ENCODE measurements at places on chromosomes 6 and 20. TPM values are rescaled to one million over a fixed set of nuclear protein-coding genes. Genes with fewer than 3 reads are reported as not detected.
A peak's percentile ranks its signal among the peaks of the same experiment; 100 is the strongest.

- no peaks in the 10 kb centered on the region for H3K27me3 ChIP-seq
- no peaks in the 10 kb centered on the region for H3K36me3 ChIP-seq
- no peak overlapping the region for H3K27ac ChIP-seq
- no peaks in the 10 kb centered on the region for H3K4me1 ChIP-seq
Observed at GRCh38 chr6:31851485-31851832, 11.2 kb downstream of the NEU1 start.

GRCh38 chr6:148608199-148608951, 138.5 kb upstream of the UST start:
- H3K36me3 ChIP-seq: no peaks in the 10 kb centered on the region
- H3K4me1 ChIP-seq: peaks cover 6% of the 10 kb centered on the region
- DNase-seq: no peak
- no peak overlapping the region for H3K4me3 ChIP-seq
- peaks cover 3% of the 10 kb centered on the region for H3K27me3 ChIP-seq
- no peak overlapping the region for H3K27ac ChIP-seq

DNA sequence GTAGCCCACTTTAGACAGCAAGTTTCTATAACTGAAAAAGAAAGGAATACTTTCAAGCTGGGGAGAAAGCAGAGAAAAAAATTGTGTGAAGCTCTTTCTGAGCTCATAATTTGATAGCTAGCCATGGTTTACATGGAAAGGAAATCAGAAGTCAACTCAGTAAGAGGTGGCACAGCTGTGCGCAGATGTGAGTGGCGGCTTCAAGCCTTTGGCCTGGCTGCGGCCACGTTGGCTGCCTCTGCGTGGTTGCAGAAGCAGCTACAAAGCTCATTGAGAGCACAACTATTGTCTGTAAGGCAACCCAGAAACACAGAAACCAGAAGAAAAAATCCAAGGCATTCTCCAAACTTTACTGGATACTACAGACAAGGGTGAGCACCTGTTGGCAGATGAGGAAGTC, 136.9 kb downstream of the SASH1 start:
- H3K27ac ChIP-seq: no peak overlapping the region
- H3K27me3 ChIP-seq: no peaks in the 10 kb centered on the region
- no peak overlapping the region for H3K4me3 ChIP-seq
- H3K4me1 ChIP-seq: no peaks in the 10 kb centered on the region
- no peak for DNase-seq
- peaks cover 6% of the 10 kb centered on the region for H3K36me3 ChIP-seq

DNA sequence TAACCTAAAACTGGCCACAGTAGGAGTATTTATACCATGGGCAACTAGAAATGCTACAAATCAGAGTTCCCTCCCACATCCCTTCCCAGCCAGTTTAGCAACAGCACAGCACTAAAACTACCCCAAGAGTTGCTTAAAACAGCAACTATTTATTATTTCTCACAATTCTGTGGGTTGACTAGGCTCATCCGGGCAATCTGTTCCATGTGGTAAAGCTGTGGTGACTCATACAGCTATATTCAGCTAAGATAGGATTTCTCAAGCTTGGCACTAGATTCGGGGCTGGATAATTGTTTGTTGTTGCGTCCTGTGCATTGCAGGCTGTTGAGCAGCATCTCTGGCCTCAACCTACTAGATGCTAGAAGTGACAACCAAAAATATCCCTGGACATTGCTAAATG, 8.6 kb upstream of the HECA start:
- peaks cover 11% of the 10 kb centered on the region for H3K4me1 ChIP-seq
- H3K27ac ChIP-seq: no peak overlapping the region
- DNase-seq: peak; percentile 83

DNA sequence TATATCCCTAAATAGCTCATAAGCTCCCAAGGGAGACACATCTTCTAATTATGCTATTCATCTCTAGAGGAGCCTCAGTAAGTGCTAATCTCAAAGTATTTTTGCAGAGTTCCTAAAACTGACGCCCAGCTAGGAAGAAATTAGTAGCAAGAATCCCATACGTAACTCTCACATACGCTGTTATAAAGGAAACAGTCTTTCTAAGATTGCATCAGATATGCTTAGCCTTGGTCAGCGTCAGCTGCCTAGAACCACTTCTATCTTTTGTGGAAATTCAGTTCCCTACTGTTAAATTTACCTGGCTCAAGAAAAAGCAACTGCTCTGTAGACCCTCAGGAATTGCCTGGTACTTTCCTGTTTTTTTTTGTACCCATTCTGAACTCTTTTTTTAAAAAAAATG, 13.6 kb downstream of the RIPOR2 start:
- H3K36me3 ChIP-seq: no peaks in the 10 kb centered on the region
- DNase-seq: no peak
- no peak overlapping the region for H3K27ac ChIP-seq
- no peaks in the 10 kb centered on the region for H3K4me1 ChIP-seq
- no peak overlapping the region for H3K4me3 ChIP-seq
- H3K27me3 ChIP-seq: no peaks in the 10 kb centered on the region

DNA sequence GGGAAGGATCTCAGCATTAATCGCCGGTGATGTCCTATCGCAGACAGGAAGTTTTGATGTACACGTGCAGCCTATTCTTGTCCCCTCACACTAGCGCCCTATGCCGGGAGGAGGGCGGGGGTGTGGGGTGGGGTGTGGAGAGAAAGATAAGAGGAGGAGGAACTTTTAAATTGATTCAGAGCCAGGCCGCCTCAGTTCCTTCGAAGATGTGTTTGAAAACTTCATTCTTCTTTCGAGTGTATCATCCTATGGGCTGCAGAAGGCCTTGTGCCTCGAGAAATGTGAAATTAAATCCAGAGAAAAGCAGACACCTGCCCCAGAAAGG, 2.5 kb upstream of the POU3F2 start:
- peaks cover 70% of the 10 kb centered on the region for H3K27me3 ChIP-seq
- peaks cover 35% of the 10 kb centered on the region for H3K4me1 ChIP-seq

DNA sequence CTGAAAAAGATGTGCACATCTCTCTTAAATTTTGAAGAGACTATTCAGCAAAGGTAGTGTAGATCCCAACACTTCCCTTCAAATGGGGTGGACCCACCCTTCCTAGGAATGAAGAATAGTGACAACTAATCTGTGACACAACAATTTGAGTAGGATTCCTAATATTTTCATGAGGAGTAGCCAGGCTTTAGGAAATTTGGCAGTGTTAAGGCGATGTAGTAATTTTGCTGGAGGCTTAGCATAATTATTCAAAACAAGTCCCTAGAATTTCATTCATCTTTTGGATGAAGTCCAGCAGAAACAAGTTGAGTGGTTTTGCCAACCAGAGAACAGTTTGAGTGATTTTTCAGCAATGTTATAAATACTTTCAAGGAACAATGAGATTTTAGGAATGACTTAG, 52.4 kb downstream of the ELOVL4 start:
- no peak for DNase-seq
- H3K36me3 ChIP-seq: no peaks in the 10 kb centered on the region
- H3K4me1 ChIP-seq: no peaks in the 10 kb centered on the region
- H3K4me3 ChIP-seq: no peak overlapping the region
- no peak overlapping the region for H3K27ac ChIP-seq

DNA sequence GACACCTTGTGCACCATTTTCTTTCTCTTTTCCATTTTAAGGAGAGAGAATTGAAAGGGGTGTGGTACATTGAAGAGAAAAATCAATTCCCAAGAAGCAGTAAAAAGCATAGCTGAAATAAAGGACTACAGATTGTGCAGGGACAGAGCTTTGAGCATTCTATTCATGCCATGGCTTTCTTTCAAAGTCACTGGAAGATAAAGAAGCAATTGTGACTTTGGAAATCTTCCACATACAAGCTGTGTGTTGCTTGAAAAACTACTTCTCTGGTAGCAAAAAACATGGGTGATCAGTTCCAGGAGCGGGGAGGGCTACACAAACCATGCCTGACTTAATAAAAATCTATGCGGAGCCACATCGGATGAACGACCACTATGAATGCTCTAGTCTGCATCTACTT, 230.2 kb upstream of the THEMIS start:
- H3K27me3 ChIP-seq: no peaks in the 10 kb centered on the region
- no peak for DNase-seq
- no peak overlapping the region for H3K27ac ChIP-seq
- no peaks in the 10 kb centered on the region for H3K36me3 ChIP-seq
- H3K4me3 ChIP-seq: no peak overlapping the region

DNA sequence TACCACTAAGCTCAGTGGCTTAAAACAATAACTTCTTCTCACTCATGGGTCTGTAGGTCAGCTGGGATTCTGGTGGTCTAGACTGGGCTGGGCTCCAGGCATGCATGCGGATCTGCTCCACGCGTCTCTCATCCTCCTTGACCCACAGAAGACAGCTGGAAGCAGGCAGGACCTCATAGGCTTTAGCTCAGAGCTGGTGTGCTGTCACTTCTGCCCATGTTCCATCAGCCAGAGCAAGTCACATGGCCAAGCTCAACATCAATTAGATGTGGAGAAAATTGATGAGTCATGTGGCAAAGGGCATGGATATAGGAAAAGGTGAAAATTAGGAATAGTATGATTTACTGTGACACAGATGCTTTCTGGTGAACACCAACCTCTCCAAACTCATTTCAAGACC, 57.4 kb upstream of the PSMF1 start:
- H3K27ac ChIP-seq: no peak overlapping the region
- no peaks in the 10 kb centered on the region for H3K27me3 ChIP-seq
- no peak overlapping the region for H3K4me3 ChIP-seq
- no peak for DNase-seq
- no peaks in the 10 kb centered on the region for H3K4me1 ChIP-seq

GRCh38 chr6:32816746-32817204, at the start of gene HLA-DOB:
TSS of gene HLA-DOB (minus strand) at chr6:32817002. CDS start at chr6:32816951, 51 bp downstream.
- no peak within 1 kb of the TSS for H3K27ac ChIP-seq
- H3K4me3 ChIP-seq: no peak within 1 kb of the TSS
- DNase-seq: no peak
- no peaks in the 10 kb centered on the region for H3K36me3 ChIP-seq

DNA sequence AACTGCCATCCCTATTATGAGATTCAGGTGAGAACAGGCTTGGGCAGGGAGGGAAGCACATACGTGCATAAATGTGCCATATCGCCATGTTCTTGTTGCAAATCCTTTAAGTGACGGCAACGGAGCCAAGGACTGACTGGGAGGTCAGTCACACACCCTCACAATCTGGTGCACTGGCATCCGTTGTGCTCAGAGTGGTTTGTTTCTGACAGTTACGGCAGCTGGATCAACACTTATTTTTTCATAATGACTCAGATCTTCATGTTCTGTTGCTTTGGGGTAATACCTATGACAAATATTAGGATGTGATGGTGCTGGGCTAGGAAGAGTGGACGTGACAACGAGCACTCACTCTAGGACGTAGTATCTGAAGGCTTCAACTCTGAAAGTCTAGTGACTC, 56.2 kb upstream of the PREP start:
- H3K27ac ChIP-seq: no peak overlapping the region
- peaks cover 7% of the 10 kb centered on the region for H3K4me1 ChIP-seq
- H3K4me3 ChIP-seq: no peak overlapping the region
- no peaks in the 10 kb centered on the region for H3K36me3 ChIP-seq
- peak; percentile 41 for DNase-seq

DNA sequence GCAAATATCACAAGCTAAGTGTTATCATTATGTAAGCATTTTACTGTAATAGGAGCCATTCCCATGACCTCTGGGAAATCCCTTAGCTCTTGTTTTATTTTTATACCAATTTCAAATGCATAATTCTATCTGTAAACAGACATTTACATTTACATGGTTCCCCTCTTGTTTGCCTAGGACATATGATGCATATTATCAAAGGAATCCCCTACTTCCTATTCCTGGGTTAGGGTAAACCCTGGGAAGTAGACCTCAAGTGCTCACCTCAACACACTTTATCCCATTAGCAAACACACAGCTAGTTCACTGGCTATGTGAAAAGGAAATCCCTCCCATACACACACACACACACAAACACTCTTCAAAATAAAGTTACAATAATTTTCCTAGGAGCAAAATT, 27.1 kb downstream of the PDE10A start:
- peak overlapping the region; percentile 16 for H3K27ac ChIP-seq
- no peaks in the 10 kb centered on the region for H3K36me3 ChIP-seq
- H3K4me3 ChIP-seq: no peak overlapping the region
- H3K27me3 ChIP-seq: no peaks in the 10 kb centered on the region
- H3K4me1 ChIP-seq: peaks cover 12% of the 10 kb centered on the region

- no peaks in the 10 kb centered on the region for H3K4me1 ChIP-seq
- DNase-seq: no peak
- no peak overlapping the region for H3K4me3 ChIP-seq
- no peak overlapping the region for H3K27ac ChIP-seq
Observed at GRCh38 chr6:34554291-34555006, 1.7 kb downstream of the SPDEF start.

DNA sequence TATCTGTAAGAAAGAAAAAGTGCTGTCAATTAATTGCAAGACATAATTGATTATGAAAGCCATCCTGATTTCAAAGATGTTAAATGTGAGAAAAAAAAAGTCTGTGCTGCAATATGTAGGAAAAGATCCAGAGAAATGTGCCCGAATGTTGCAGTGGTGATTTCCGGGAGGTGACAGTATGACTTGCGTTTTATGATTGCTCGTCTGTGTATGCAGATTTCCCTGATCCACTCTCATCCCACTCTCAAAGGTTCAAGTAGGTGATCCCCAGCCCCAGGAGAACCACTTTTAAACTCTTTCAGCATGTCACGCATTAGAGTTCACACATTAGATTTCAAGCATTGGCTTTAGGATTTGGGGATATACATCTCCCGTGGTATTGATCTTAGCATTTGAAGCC, 57.8 kb downstream of the TPD52L1 start:
- H3K27ac ChIP-seq: no peak overlapping the region
- no peaks in the 10 kb centered on the region for H3K36me3 ChIP-seq
- no peak overlapping the region for H3K4me3 ChIP-seq
- H3K27me3 ChIP-seq: no peaks in the 10 kb centered on the region

DNA sequence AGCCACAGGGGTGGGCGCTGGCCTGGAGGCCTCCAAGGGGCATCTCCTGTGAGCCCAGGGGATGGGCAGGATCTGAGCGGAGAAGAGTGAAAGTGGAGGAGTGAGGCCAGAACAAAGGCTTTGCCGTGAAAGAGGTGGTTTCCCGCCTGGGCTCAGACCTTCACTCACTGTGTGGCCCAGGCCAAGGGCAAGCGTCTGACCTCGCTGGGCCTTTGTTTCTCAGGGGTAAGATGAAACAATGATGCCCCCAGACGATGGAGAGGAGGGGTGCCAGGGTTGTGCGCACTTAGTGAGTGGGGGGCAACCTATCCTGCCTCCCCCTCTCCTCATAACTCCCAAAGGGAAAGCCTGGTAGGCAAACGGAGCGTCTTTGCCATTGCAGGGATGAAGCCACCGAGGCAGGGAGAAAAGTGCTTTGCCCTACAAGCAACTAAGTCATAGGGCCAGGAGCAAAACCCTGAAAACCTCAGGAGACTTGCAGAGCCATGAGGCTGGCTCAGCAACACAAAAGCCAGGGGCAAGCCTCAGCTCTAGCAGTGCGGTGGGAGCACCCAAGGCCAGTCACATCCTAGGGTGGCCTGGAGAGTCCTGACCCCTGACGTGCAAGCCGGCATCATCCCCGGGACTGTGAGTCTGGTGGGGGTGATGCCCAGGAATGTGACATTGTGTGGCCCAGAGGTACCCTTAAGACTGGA, 897 bp upstream of the STMN3 start:
- H3K4me1 ChIP-seq: peaks cover 25% of the 10 kb centered on the region
- peak overlapping the region; percentile 54 for H3K4me3 ChIP-seq
- H3K27ac ChIP-seq: no peak overlapping the region
- H3K36me3 ChIP-seq: no peaks in the 10 kb centered on the region
- H3K27me3 ChIP-seq: no peaks in the 10 kb centered on the region

The PRDM13 gene
- total RNA-seq: not detected

The TMEM244 gene
- not detected for total RNA-seq

The POU5F1 gene
- 6.3 TPM for total RNA-seq

The OPN5 gene
- not detected for total RNA-seq

The FERMT1 gene
- 10.9 TPM for total RNA-seq

The RNF5 gene
- 60.0 TPM for total RNA-seq

Measured in astrocyte (in vitro differentiated cells and primary cell).